ENCODE measurements at places on chromosomes 5 and 9.

- peak; percentile 34 for DNase-seq
Observed at GRCh38 chr5:32531885-32532520, 53.4 kb upstream of the SUB1 start.

GRCh38 chr5:89857790-89858189 is 551.8 kb downstream of the CETN3 start:
- no peak for DNase-seq

GRCh38 chr9:106482733-106483132 is 380.2 kb upstream of the ZNF462 start:
- no peak for DNase-seq

GRCh38 chr9:92295240-92295790 is 1.8 kb upstream of the IARS1 start:
- DNase-seq, result no peak

- DNase-seq, result no peak
Observed at GRCh38 chr5:144844086-144844485, 673.4 kb downstream of the KCTD16 start.

DNA sequence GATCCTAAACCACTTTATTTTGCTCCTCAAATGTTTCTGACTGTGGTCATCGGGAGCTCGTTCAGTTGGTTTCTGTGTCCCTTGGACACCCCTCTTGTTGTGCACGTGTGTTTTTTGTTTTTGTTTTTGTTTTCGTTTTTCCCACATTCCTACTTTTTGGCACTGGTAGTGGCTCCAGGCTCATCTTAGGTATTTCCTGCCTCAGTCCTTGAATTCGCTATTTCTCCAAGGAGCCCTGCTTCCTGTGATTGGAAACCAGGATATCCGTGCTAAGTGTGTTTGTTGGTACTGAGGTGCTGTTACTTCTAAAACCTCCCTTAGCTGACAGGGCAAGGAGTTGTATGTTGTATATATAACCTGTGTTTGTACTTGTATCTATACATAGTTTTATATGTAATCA is 5.9 kb downstream of the HMCN2 start:
- no peak for DNase-seq

- no peak for DNase-seq
Observed at GRCh38 chr5:10387690-10388089, 34.2 kb downstream of the MARCHF6 start.

DNA sequence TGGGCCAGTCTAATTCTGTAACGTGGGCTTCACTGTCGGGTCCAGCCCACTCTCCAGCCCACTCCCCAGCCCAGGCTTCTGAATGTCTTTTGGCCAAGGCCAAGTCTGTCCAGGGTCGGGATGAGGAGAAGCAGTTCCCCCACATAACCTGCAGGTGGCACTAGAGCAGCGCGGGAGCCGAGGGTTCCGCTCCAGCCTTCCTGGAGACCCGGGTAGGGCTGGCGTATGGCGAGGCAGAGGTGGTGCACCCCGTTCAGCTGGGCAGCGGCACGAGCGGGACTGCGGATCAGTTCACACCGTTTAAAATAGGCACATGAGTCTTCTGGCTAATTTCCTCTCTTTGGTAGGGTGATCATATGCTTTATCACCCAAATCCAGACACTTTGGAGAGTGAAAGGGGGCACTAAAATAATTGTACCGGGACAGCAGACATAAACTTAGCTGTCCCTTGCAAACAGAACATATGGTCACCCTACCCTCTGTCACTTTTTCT is 185.9 kb downstream of the MSX2 start:
- peak; percentile 6 for DNase-seq

- no peak for DNase-seq
Observed at GRCh38 chr5:177545487-177546257, 8.7 kb downstream of the FAM193B start.

GRCh38 chr5:169218176-169218575 is 82.8 kb downstream of the SLIT3 start:
- DNase-seq, result no peak

DNA sequence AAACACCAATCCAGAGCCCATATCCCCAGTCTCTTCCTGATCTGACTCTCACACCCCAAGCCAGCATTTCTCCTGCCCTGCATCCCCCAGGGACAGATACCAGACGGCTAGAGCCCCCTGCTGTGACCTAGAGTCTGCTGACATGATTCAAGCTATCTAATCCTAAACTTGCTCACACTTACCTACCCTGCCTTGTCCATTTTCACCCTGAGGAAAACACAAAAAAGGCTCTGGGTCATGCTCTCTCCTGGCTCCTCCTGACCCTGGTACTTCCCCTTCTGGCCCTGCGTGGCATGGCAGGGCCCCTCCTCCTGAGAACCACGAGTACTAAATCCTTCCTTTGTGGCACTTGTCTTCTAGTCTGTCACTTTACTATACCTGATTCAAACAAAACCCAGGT is 2.8 kb upstream of the ARRDC1 start:
- no peak for DNase-seq

DNA sequence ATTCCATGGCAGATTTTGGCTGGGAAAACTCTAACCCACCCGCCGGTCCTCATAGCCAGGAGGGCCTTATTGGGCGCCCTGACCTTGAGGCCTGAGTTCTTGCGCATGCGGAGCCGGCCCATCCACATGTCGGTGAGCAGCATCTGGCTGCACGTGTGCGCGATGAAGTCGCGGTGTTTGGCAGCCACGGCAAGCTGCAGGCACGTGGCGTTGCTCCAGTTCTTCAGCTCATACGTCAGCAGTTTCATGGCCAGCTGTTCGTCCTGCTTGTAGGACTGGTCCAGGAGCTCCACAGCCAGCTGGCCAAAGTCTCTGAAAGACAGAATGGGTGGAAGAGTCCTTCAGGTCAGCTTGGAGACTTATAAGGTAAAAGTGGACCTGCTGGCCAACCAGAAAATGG is 204.3 kb upstream of the KLF9 start:
- no peak for DNase-seq

- DNase-seq, result no peak
Observed at GRCh38 chr9:118482306-118482705, 778.1 kb downstream of the TLR4 start.

GRCh38 chr5:173327084-173327947 is 898 bp downstream of the STC2 start:
- no peak for DNase-seq

DNA sequence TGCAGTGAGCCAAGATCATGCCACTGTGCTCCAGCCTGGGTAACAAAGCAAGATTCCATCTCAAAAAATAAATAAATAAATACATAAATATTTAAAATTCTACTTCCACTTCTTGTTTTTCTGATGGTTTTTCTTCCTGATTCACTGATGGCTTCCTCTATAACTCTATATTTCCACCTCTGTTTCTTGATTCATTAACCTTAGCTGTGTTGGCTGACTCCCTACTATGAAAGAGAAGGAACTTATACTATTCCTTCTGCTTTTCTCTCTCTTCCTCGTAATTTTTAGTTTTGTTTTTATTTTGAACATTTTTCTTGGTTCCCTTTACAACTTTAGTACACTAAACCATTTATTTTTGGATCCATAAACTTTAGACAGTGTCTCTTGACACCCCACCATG is 103.5 kb downstream of the MAMDC2 start:
- no peak for DNase-seq

DNA sequence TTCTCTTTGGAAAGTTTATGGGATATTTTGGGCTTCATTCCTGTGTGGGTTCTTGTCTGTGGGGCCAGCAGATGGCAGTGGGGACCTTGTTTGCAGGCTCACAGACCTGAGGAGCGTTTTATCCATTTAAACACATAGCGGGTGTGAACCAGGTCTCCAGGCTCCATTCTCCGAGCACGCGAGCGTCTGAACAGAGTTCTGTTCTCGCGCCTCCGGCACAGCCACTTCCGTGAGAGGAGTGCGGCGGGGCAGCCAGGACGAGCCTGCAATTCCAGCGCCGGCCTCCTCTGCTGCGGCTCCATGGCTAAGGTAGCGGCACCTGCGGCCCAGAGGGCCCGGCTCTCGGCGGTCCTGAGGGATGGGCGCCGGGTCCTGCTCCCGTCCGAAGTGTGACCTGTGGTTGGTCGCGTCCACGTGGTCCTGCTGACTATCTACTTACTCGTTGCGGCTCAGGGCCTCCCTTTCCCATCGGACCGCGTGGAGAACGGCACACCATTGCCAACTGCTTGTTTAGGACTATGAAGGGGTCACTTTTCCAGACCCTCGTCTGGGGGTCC is 7.3 kb downstream of the NRARP start:
- DNase-seq, result no peak

- DNase-seq, result no peak
Observed at GRCh38 chr5:103573411-103573810, 10.8 kb upstream of the NUDT12 start.

DNA sequence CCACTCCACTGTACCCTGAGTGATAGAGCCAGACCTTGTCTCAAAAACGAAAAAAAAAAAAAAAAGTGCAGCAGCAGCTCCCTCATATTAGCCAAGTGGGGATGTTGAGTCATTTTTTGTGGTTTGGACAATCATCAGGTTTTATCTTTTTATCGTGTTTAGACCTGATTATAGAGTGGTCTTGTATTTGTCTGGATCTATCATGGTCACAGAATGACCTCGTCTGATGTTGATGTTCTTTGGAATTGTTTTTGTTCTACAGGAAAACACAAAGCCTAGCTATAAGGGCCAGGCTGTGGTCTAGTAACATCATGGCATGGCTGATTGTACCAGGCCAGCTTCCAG is 1.6 kb upstream of the FBXW11 start:
- DNase-seq, result no peak

- DNase-seq, result no peak
Observed at GRCh38 chr9:124066783-124067577, 55.4 kb downstream of the LHX2 start.

GRCh38 chr5:98938464-98938863 is 9.7 kb upstream of the CHD1 start:
- DNase-seq, result no peak

GRCh38 chr9:132287256-132287760 is 67.5 kb downstream of the SETX start:
- DNase-seq, result no peak

DNA sequence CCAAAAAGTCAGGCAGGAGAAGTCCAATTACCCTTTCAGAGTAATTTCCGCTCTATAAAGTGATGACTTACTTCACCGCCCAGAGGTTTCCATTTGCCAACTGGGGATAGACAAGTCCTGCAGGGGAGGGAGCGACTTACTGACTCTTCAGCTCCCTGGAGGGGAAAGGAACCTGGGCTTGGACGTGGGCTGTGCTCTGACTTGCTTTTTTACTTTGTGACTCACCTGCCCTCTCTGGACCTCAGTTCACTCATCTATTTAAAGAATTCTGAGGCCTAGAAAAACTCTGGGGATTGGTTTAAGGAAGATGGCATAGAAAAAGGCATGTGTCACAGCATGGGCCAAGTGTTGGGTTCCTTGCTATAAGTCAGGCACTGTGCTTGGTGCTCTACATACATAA is 180.4 kb upstream of the TRIM32 start:
- DNase-seq, result no peak

DNA sequence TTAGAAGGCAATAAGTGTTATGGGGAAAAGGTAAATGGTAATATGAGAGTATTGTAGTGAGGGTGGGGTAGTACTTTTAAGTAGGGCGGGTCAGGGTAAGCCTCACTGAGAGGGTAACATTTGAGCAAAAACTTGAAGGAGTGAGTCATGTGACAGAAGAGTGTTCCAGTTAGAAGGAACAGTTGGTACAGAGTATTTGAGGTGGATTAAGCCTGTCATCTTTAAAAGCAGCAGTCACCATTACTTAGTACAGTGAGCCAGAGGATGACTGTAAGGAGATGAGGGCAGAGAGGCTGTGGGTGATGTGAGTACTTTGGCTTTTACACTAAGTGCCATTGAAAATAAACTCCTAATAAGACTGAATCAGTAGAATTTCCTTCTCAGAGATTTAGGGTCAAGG is 54.8 kb downstream of the UBAP1 start:
- DNase-seq, result no peak

DNA sequence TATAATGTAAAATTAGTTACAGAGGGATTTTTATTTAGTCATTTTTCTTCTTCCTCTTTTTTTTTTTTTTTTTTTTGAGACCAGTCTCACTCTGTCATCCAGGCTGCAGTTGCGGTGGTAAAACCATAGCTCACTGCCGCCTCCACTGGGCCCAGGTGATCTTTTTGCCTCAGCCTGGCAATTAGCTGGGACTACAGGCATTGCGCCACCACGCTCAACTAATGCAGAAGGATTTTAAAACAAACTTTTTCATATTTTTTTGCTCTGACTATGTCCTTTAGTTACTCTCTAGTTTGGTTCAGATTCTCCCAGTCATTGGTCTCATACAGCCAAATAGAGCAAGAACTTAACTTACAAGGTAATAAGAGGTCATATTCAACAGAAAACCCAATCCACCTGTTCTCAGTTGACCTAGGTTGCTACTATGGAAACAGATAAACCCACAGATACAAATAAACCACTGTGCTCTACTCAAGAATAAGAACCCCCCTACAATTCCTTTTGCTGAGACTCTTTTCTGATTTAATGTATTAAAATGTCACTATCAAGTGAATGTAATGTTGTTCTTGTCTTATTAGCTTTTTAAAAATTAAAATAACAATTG is 50.1 kb upstream of the TTC39B start:
- DNase-seq, result no peak

DNA sequence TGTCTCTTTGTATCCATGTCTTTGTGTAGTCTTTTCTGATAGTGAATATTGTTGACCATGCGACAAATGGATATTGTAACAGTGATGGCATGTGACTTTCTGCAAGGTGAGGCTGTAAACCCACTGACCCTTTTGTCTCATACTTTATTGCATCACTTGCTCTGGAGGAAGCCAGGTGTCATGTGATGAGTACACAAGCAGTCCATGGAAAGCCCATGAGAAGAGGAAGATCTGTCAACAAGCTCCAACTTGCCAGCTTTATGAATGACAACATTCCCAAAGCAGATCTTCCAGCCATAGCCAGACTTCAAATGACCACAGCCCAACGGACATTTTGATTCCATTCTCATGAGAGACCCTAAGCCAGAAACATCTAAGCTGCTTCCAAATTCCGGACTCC is 450.1 kb upstream of the ACTBL2 start:
- DNase-seq, result no peak

GRCh38 chr5:88659529-88660263 is 223.3 kb downstream of the MEF2C start:
- no peak for DNase-seq

DNA sequence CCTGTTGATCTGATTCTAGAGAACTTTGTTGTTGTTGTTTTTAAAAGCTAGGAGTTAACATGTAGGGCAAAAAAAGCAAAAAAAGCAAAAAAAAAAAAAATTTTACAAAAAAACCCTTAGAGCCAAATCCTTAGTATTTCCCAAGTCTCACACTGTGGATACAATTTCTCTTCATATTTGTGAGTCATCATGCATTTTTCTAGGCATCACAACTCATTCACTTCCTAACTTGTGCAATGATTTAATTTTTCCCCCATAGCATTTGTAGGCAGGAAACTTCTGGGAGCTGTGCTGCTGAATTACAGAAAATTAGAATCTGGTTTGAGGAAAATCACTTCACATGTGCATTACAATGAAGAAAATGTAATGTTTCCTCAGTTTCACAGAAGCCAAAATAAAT is 91.9 kb downstream of the MARCHF3 start:
- no peak for DNase-seq

DNA sequence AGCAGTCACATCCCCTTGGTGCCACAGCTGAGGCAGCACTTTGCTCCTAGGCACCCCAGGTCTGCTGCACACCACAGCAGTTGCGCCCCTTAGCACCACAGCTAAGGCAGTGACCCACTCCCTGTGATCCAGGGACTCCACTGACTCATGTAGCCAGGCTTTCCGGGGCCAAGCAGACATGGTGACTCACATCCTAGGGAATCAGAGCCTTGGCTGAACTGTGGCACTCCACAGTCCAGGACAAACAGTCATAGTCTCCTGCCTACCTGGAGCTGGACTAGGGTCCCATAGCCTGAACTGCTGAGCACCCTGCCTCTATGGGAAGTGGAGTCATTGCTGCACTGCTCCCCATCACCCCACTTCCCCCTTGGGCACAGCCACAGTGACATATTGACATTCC is 338.7 kb downstream of the NPR3 start:
- DNase-seq, result no peak
